Parietal lobe (tissue), 2 donors: ENCODE measurements at places on chromosomes 3 and 15. TPM values are rescaled to one million over a fixed set of nuclear protein-coding genes. Genes with fewer than 3 reads are reported as not detected.

The CCR9 gene
- total RNA-seq: not detected

The CHDH gene
- total RNA-seq: 1.3 TPM

The PRR23E gene
- total RNA-seq: not detected

The LSAMP gene
- total RNA-seq: 91.4 TPM

The MKRN2OS gene
- not detected for total RNA-seq

The ZNF385D gene
- 23.2 TPM for total RNA-seq

The SCN11A gene
- 0.63 TPM for total RNA-seq
